Fibroblast of the conjunctiva (primary cell): ENCODE measurements at places on chromosomes 12 and 14.
A peak's percentile ranks its signal among the peaks of the same experiment; 100 is the strongest.

DNA sequence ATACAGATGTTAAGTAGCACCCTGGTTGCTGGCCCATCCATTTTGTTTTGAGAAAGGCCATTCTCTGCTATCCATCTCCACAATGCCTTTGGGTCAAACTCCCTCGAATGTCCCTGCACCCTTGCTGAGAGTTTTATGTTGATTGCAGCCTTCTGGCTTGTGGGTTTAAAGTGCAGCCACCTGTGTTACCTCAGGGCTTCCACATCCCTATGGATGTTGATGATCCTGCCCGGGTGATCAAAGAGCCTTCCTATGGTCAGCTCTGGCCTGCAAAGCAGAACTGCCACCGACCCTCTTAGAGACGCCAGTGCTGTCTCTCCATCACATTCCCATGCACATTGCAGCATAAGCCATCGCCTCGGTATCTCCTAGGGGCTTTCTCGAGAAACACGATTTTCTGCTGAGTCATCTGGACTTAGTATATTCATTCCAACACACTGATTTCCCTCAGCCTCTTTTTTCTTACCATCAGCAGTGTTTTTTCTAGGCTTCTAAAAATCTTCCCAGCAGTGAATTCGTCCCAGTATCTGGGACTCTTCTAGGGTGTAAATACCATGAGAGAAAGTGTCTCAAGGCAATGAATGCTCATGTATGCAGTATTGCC lies 585.7 kb upstream of the TMEM132C start:
- DNase-seq = no peak

DNA sequence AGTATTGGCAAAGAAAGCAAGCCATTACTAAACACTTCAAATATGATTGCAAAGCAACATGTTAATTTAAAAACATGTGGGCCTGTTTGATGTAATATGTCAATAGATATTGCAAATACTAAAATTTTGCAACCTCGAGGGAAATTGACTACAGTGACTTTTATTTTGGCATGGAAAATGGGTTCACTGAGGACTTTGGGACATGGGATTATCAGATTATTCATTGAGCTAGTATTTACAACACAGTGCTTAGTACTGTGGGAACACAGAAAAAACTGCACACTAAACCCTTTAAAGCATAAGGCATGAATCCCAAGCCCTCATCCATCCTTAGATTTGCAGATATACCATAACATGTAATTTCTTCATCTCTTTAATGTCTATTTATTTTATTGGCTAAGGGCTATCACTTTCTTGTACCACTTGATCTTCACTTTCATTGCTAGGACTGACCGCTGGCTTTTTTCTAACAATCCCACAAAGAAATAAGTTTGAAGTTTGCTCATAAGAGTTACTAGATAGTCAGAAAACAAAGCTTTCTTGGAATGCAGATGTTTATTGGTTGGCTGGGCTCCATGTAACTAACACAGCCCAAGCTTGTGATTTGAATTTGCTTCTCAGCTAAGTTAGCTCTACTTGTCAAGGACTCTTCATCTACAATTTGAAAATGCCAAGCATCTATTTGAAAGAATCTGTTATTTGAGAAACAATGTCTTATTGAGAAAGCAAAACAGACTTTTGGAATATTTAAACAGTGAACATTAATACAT lies 48.7 kb downstream of the PPFIBP1 start:
- DNase-seq = no peak

DNA sequence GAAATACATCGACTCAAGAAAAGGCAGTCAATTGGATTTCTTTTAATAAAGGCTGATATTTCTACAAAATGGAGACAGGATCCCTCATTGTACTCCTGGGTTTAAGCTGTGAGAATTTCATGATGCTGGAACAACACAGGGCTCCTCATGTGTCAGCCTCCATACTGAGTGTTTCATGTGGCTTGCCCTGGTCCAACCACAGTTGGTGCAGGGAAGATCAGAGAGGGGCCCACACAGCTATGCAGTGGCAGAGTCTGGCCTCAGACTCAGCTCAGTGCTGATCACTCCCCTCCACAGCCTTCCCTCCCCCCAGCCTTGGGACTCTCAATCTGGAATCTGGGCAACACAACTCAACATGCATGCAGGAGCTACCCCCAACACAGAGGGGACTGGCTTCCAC lies 122.5 kb upstream of the OVCH1 start:
- DNase-seq = no peak

DNA sequence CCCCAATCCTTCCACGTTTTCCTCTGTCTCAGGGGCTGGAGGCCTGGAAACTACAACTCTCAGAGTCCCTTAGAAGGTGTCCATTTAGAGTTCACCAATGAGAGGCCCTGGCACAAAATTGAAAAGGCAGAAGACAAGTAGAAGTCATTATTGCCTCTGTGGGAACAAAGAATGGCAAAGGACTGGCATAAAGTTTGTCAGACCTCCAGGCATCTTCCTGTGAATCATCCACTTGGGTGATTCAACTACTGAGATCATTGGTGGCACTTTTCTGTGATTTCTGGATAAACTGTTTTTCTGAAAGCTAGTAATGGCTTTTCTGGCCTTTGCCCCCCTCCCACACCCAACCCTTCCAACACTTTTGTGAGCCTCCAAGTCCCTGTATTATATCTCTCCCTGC lies 42.6 kb upstream of the C12orf42 start:
- no peak for DNase-seq

DNA sequence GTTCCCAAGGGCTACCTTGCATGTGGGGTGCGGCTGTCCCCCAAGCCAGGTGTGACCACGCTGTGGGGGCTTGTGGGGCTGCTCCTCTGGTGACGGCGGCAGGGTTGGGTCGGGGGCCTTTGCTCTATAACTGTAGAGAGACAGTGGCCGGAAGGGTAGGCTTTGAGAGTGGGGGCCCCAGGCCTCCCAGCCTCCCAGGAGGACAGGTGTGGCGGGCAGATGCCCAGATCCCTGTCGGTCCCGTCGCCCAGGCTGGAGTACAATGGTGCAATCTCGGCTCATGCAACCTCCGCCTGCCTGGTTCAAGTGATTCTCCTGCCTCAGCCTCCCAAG lies 2.7 kb upstream of the GPR132 start:
- no peak for DNase-seq

GRCh38 chr12:15562263-15562662 lies 226.9 kb downstream of the EPS8 start:
- no peak for DNase-seq

GRCh38 chr14:95519699-95520098 lies 3.2 kb upstream of the SYNE3 start:
- DNase-seq = peak; percentile 85

- DNase-seq = no peak
These were observed at the start of gene ANKS1B for GRCh38 chr12:99984271-99985128. Gene ANKS1B, minus strand, starts transcription at chr12:99984936. Its CDS starts 699 bp downstream, at chr12:99984237.

DNA sequence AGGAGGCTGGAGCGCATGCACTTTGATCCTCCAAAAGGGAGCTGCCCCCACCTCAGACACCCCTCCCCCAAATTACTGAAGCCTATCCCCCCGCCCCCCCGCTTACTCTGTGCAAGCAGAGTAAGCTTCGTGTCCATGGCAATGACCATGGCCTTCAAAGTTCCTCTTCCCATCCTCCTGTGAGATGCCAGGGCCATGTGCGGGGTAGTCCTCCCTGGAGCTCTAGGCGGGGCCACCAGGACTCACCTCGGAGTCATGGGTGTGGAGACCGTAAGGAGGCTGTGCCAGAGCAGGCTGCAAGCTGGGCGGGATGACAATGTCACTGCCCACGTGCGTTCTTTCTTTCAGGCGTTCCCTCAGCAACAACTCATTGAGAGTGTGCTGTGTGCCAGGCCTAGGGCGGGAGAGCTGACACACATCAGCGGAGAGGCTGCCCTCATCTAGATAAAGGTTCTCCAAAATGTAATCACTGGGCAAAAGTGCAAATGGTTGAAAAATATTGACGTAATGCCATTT lies 66.8 kb downstream of the C14orf132 start:
- no peak for DNase-seq

GRCh38 chr12:4118017-4118510 lies 155.5 kb upstream of the CCND2 start:
- DNase-seq = peak; percentile 16

- no peak for DNase-seq
These were observed 16.9 kb downstream of the PLEKHG7 start for GRCh38 chr12:92719674-92720073.

- no peak for DNase-seq
These were observed 75.9 kb downstream of the ITPK1 start for GRCh38 chr14:93039649-93040315.

GRCh38 chr12:93237235-93237915 lies 140.3 kb upstream of the NUDT4 start:
- DNase-seq = peak; percentile 66

DNA sequence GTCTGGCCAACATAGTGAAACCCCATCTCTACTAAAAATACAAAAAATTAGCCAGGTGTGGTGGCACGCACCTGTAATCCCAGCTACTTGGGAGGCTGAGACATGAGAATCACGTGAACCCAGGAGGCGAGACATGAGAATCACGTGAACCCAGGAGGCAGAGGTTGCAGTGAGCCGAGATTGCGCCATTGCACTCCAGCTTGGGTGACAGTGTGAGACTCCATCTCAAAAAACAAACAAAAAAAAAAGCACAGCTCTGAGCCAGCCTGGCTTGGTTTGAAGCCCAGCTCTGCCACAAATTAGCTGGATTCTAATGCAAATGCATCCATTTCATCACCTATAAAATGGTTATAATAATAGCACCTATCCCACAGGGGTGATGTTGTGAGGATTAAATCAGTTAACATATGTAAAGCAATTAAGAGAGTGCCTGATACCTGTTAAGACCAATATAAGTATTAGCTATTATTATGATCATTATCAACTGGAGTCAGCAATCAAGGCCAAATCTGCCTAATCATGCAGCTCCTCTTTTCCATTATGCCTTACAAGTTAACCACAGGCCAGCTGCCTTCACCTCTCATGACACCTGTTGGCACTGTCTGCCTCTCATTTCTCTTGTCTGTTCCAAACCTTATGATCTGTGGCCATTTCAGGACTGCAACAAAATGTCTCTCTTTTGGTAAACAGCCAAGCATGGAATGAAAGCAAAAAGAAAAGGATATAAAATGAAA lies 2.1 kb downstream of the GNPTAB start:
- DNase-seq = no peak

- DNase-seq = no peak
These were observed 291.7 kb upstream of the FAR2 start for GRCh38 chr12:28857369-28857768.

DNA sequence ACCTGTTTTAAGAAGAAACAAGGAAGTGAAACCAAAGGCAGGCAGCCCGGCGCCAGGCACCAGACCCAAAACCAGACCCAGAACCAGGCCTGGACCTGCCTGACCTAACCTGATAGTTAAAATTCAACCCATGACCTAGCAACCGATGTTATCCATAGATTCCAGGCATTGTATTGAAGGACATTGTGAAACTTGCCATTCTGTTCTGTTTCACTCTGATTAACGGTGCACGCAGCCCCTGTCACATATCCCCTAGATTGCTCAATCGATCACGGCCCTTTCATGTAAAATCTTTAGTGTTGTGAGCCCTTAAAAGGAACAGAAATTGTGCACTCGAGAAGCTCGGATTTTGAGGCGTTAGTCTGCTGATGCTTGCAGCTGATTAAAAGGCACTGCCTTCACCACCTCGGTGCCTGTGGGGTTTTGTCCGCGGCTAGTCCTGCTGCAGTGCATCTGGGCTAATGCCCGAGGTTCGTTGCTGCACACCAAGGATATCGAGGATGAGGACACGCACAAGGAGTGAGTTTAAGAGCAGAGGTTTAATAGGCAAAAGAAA lies 262.5 kb upstream of the TMEM132C start:
- no peak for DNase-seq

DNA sequence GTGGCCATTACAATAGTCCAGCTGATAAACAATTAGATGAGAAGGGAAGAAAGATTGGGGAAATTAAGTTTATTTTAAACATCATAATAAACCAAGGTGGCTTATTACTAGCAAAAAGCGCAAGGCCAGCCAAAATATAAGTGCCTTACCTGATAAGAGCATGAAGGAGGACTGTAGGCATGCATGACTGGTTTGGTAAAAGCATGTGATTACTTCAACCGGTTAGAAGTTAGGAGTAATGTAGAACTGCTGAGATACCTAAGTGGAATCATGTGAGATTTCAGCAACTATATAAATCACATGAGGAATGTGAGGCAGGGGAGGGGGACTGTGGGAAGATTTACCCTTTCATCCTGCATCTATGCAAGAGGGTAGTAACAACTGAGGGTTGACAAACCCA lies 59.7 kb upstream of the CCDC196 start:
- DNase-seq = no peak

- no peak for DNase-seq
These were observed 172.7 kb downstream of the PTPN11 start for GRCh38 chr12:112591488-112591887.

- DNase-seq = no peak
These were observed 65.0 kb downstream of the HECTD1 start for GRCh38 chr14:31142455-31143087.

GRCh38 chr12:48946205-48946604 lies 11.1 kb downstream of the ARF3 start:
- DNase-seq = no peak

DNA sequence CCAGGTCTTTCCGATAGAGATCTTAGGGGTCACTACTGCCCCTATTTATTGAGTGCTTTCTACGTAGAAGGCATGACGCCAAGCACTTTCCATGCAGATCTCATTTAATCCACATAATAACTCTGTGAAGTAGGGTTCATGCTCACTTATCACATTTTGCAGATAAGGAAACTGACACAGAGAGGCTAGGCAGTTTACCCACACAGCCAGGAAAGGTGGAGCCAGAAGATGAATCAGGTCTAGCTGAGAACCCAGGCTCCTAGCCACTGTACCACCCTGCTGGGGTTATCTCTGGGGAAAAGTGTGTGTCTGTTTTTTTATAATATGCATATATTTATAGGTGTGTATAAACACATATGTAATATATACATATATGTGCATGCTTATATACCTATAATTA lies 83.6 kb downstream of the KSR2 start:
- no peak for DNase-seq

GRCh38 chr12:131593406-131593805 lies 117.5 kb upstream of the SFSWAP start:
- DNase-seq = no peak

GRCh38 chr14:53493860-53494259 lies 340.7 kb upstream of the DDHD1 start:
- DNase-seq = no peak

GRCh38 chr14:88421286-88421685 lies 35.8 kb downstream of the SPATA7 start:
- no peak for DNase-seq

- DNase-seq = no peak
These were observed 156.4 kb downstream of the PLCZ1 start for GRCh38 chr12:18581232-18581962.

DNA sequence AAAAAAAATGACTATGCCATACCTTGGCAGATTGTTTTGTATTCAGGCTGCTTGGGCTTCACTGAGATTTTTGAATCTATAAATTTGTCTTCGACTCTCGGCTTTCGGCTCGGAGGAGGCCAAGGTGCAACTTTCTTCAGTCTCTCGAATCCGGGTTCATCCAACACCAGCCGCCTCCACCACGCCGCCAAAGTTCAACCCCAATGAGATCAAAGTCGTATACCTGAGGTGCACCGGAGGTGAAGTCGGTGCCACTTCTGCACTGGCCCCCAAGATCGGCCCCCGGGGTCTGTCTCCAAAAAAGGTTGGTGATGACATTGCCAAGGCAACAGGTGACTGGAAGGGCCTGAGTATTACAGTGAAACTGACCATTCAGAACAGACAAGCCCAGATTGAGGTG lies 12.4 kb upstream of the SPPL3 start:
- no peak for DNase-seq

GRCh38 chr14:22748206-22748605 lies 18.3 kb upstream of the OXA1L start:
- DNase-seq = no peak

GRCh38 chr14:20469890-20470602 lies 840 bp downstream of the PNP start:
- peak; percentile 34 for DNase-seq
